ENCODE measurements at places on chromosomes 16 and 17.

- no peak for DNase-seq
Measured at GRCh38 chr16:73796241-73796640, 500.4 kb upstream of the PSMD7 start.

DNA sequence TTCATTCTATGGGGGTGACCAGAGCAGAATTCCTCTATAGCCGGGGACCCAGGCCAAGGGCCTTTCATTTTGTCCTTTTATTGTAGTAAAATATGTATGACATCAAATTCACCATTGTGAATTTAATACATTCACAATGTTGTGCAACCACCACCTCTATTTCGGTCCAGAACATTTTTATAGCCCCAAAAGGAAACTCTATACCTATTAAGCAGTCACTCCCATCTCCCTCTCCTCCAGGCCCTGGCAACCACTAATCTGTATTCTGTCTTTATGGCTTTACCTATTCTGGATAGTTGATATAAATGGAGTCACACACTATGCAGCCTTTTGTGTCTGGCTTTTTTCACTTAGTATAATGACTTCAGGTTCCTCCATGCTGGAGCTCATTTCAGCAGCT lies 9.7 kb upstream of the TNS4 start:
- no peak for DNase-seq

DNA sequence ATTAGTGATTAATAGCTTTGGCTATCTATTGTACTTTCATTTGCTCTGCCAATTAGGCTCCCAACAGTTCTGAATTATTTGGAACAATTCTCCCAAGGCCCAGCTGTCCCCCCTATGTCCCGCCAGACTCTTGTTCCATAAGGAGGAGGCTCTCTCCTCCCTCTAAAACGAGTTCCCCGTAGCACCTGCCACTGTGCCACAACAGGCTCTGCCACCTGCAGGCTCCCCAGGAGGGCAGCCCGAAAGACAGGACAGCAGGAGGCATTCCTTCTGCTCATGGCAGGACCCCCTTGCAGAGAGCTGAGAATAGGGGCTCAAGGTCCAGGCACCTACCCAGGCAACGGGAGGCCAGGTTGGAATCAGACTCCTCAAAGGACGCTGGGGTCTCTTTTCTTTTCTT lies 9.0 kb downstream of the PITPNM3 start:
- no peak for DNase-seq

DNA sequence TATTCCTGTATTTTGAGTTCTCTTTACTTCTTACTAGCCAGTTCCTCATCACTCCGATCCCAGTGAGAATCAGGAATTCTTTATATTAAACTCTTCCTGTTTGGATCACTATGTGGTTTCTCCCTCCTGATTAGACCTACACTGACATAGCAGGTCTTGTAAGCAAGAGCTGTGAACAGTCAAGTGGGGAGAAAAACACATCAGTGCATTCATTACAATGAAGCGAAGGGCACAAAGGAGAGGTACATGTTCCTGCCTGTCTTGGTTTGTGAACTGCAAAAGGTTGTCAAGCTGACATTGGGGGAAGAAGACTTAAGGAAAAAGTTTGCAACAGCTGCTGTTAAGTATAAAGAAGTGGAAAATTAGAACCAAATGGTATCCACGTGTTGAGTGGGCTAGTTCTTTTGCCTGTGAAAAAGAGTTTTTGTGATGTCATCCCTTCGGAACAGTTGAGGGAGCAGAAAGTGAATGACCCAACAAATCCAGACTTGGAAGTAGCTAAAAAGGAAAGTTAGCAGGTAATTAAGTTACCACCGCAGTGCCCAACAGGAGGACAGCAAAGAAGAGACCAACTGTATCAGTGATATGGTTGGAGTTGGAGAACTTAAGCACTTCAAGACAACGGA lies 23.0 kb upstream of the TRIM25 start:
- DNase-seq = no peak

DNA sequence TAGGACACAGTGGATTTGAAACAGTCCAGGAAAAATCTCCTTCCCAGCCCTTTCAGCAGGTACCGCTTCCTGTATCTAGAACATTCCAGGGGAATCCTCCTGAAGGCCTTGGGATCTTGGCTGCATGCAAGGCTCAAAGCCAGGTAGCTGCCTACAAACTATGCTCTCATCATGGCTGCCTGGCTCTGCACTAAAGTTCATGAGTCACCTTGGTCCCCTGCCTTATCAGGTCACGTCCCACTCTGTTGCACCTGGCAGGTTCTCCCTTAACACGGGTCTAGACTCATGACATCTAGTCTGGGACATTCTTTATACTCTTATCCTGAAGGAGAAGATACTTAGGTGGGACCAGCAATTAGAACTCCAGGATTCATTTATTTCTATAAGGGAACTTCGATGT lies 15.8 kb downstream of the FA2H start:
- no peak for DNase-seq

- DNase-seq = no peak
Measured at GRCh38 chr17:292531-293382, 59.9 kb downstream of the RPH3AL start.

- DNase-seq = peak; percentile 86
Measured at GRCh38 chr16:24670623-24671454, 58.6 kb upstream of the TNRC6A start.

GRCh38 chr17:10624969-10625368 lies 32.1 kb downstream of the MYH3 start:
- DNase-seq = no peak

GRCh38 chr17:3636908-3637373 lies 381 bp downstream of the CTNS start:
- peak; percentile 8 for DNase-seq

DNA sequence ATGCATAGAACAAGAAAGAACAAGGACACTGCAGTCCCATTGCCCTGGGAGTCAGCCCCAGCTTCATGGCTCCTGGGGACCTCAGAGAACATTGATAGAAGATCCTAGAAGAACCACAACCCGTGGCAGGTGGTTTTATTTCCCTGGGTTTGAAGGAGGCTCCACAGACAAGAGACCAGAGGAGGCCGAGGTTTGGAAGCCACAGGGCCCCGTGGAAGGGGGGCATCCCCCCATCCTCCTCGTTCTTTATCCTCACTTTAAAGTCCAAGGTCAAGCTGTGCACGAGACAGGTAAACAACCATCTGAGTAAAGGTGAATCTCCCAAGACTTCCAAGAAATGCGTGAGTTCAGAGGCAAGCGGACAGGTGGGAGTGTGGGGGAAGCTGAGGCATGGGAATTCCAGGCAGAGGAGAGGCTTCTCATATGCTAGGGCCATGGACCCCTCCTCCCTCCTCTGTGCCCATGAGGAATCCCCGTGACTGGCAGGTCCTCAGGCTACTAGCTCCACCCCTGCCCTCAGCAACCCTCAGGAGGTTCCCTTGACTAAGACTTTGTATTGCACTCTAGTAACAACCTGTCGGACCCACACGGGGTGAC lies 849 bp upstream of the SULT1A1 start:
- no peak for DNase-seq

- no peak for DNase-seq
Measured at GRCh38 chr17:79109584-79109983, 35.0 kb downstream of the ENGASE start.

- DNase-seq = peak; percentile 12
Measured at GRCh38 chr17:75587675-75588595, at the start of gene MYO15B. TSS of gene MYO15B (plus strand) at chr17:75587800. CDS start at chr17:75588058, 258 bp downstream.

DNA sequence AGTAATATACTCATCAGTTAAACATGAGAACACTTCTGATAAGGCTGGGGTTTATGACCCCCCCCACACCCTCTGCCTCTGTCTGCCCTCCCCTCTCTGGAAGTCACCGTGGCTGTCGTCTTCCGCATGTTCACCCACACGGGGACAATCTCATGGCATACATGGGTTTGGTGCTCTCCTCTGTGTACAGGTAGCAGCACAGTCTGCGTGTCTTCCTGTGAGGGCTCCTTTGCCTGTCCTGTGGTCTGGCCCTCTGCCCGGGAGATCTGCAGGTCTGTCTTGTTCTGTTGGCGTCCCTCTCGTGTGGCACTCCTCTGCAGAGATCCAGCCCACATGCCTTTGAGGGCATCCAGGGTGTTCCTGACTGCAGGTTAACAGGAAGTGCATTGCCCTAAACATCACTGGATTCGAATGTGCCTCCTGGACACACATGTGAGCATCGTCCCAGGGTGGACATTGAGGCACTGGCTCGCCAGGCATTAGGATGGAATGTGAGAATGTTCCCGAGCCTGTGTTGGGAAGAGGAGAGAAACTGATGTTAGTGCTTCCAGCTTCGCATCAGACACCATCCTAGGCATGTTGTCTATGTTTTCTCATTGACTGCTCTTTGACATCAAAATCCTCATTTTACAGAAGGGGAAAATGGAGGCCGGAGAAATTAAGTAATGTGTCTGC lies 54.5 kb downstream of the NKD1 start:
- no peak for DNase-seq

DNA sequence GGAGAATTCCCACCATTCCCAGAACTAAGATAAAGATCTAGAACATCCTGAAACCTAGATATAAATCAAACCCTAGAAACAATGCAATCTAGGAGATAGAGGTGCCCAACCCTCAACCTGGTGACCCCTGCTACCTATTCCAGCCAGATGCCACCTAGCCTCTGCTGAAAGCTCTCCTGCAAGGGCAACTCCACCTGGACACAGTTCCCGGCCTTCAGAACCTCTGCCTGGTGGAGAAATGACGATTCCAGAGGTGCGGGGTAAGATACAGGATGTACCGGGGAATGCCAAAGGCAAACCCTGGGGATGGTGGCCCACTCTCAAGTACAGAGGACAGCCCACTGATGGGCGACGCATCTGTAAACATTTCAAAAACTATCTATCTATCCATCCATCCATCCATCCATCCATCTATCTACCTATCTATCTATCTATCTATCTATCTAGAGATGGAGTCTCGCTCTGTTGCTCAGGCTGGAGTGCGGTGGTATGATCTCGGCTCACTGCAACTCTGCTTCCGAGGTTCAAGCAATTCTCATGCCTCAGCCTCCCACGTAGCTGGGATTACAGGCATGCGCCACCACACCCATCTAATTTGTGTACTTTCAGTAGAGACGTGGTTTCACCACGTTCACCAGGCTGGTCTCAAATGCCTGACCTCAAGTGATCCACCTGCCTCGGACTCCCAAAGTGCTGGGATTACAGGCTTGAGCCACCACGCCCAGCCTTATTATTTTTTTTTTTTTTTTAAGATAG lies 19.0 kb downstream of the MEAK7 start:
- DNase-seq = no peak

- DNase-seq = peak; percentile 67
Measured at GRCh38 chr17:1055751-1056645, 59.1 kb downstream of the TIMM22 start.

GRCh38 chr17:67477687-67478086 lies 100.6 kb downstream of the PITPNC1 start:
- peak; percentile 75 for DNase-seq

GRCh38 chr16:13176711-13177110 lies 275.3 kb downstream of the SHISA9 start:
- no peak for DNase-seq

DNA sequence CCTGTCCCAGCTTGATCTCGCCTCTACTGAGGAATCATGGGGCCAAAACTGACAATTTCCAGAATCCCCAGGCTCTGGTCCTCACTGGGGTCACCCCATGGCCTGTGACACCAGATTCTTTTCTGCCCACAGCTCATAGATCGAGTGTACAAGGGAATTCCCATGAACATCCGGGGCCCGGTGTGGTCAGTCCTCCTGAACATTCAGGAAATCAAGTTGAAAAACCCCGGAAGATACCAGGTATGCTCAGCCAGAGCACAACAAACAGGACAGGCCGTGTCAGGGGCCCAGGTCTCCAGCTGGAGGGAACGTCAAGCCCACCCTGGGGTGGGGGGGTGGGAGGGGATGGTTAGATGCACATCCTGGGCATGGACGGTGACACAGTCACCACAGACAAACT lies 17.5 kb downstream of the USP6 start:
- no peak for DNase-seq

DNA sequence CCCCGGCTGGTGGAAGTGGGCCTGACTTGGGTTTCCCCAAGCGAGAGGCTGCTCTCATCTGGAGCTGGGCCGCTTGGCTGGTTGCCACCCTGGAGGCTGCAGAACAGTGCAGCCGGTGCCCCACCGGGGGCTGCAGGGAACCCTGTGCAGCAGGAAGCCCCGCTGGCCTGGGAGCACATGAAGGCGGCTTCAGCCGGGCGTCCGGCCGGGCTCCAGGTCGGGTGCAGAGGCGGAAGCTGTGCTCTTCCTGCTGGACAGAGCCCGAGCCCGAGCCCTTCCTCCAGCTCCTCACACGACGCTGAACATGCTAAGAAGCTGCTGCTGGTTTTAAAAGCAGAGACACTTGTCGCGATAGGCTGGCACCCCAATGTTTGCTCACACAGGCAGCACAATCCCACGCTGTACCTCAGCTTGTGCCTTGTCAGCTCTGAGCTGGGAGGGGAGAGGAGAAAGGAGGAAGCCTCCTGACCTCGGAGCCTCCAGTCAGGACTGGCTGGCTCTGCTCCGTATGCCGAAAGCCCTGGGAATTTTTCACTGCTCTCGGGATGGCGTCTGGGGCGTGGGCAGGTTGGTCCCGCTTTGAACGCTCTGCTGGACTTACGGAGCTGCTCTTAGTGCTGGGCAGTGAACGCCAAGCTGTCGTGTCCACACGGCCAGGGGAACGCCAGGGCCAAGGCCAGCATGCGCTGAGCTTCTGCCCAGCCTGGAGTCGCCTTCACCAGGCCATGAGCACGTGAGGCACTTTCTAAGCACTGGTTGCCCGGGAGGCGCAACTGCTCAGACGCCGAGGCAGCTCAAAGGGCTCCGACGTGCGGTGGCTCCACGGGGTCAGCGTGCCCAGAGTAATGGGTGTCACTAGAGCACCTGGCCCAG lies 8.8 kb downstream of the CDK5R1 start:
- peak; percentile 54 for DNase-seq

- no peak for DNase-seq
Measured at GRCh38 chr17:70562137-70562536, 392.8 kb downstream of the KCNJ2 start.

DNA sequence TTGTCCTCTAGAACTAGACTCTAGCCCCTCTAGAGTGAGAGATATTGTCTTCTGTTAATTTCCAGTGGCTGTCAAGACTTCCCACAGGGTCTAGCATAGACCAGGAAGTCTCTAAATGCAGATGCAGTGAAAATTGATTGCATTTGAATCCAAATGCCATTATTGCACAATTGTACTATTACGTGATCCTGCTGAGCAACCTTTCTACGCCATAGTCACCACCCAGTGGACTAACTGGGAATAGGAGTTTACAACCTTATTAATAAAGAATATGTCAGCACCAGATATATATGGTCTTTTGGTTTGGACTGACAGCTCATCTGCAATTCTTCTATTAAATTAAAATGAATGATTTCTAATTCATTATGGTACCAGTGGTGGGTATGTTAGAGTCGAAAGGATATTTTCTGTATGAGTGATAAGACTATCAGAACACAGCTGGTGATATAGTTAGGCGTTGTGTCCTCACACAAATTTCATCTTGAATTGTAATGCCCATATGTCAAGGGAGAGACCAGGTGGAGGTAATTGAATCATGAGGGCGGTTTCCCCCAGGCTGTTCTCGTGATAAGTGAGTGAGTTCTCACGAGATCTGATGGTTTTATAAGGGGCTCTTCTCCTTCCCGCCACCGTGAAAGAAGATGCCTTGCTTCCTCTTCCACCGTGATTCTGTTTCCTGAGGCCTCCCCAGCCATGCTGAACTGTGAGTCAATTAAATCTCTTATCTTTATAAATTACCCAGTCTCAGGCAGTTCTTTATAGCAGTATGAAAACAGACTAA lies 138.9 kb upstream of the CA10 start:
- DNase-seq = no peak

GRCh38 chr16:27645396-27645795 lies 95.5 kb downstream of the KATNIP start:
- DNase-seq = no peak

All from cardiac fibroblast (primary cell).